ENCODE measurements at places on chromosomes 7 and 10.
A peak's percentile ranks its signal among the peaks of the same experiment; 100 is the strongest.

GRCh38 chr10:130202984-130203621 lies 66.9 kb downstream of the GLRX3 start:
- DNase-seq, result peak; percentile 10

GRCh38 chr7:70693321-70693685 lies 438.6 kb upstream of the GALNT17 start:
- DNase-seq, result no peak

DNA sequence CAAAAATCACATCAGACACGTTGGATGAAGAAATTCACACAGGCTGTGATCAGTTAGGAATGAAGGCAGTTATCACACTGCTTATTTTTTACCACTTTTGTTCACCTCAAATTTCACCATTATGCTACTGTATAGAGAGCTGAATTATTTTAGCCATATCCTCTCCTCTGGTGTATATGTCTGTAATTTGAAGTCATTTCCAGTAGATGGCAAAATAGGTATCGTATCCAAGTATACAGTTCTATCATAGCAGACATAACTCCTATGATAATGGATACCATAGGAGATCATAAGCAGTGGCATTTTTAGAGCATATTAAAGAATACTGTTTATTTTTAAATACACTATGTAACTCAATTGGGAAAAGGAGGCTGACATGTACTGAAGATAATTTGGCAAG lies 909.7 kb downstream of the DNAJB9 start:
- no peak for DNase-seq

GRCh38 chr7:36535866-36536664 lies 146.4 kb downstream of the ANLN start:
- DNase-seq, result no peak

DNA sequence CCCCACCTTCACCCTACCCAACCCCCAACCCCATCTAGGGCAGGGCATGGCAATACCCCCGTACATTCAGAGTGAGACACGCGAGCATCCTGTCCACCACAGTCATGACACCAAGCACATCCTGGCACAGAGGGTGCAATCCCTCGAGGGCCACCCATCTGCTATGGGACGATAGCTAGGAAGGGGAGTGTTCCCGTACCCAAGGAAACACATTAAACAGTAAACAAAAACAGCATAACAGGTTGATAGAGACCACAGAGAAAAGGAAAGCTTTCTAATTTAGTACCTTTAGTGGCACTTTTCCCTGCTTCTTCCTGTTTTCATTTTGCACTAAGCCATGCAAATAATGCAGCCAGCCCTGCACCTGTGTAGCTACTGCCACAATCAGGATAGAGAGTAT lies 2.3 kb upstream of the SMKR1 start:
- DNase-seq, result no peak

GRCh38 chr10:128914681-128915080 lies 552.4 kb upstream of the MGMT start:
- DNase-seq, result no peak

DNA sequence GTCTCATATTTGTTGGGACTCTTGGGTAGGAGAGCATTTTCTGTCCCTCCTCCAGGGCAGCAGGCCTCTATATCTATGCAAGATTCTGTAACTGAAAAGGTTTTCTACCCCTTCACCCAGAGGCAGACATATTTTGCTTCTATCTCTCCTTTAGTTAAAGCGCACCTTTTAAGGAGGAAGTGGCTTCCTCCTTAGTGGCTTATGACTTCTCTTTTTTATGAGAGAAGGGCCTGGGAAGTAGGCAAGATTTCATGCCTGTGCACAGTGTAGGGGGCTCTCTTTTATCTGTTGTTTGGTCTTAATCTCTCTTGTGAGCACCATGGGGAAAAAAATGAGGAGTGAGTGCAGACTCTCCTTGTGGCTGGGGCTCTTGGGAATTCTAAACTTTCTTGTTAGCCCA lies 122.1 kb downstream of the LRMDA start:
- no peak for DNase-seq

GRCh38 chr7:100446040-100446439 lies 9.7 kb upstream of the PPP1R35 start:
- DNase-seq, result no peak

- DNase-seq, result no peak
Measured at GRCh38 chr7:154836021-154836448, 166.9 kb downstream of the PAXIP1 start.

GRCh38 chr10:31664803-31665202 lies 263.8 kb downstream of the ARHGAP12 start:
- DNase-seq, result no peak

- DNase-seq, result no peak
Measured at GRCh38 chr7:40758590-40758989, 623.8 kb downstream of the SUGCT start.

- no peak for DNase-seq
Measured at GRCh38 chr7:55171157-55171556, 152.3 kb downstream of the EGFR start.

DNA sequence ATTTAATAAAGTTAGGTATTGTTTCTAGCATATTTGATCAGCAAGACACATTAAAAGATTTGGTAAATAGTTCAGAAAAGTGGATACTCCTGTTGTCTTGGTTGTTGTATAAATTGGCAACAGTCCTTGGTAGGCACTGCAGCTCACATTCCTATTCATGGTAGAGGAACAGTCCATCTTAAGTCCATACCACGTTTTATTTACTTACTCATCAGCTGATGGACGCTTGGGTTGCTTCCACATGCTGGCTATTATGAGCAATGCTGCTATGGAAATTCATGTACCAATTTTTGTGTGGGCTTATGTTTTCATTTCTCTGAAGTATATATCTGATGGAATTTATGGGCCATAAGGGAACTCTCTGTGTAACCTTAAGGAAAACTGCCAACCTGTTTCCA lies 43.3 kb downstream of the C10orf120 start:
- DNase-seq, result no peak

DNA sequence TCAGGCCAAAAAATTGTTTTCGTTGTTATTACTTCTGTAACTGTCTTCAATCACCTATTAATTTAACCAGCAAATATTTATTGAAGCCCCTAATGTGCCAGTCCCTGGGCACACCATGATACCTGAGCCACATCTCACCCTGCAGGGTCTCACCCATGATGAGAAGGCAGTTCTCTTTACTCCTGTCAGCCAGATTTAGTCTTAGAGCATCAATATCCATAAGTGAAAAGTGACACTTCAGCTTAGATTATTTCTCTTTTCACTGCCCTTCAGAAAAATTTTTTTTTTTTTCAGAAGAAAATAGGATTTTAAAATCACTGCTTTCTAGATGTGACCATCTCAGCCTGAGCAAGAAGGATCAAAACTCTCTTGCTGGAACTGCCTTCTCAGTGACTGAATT lies 258.6 kb upstream of the NFE2L3 start:
- no peak for DNase-seq

DNA sequence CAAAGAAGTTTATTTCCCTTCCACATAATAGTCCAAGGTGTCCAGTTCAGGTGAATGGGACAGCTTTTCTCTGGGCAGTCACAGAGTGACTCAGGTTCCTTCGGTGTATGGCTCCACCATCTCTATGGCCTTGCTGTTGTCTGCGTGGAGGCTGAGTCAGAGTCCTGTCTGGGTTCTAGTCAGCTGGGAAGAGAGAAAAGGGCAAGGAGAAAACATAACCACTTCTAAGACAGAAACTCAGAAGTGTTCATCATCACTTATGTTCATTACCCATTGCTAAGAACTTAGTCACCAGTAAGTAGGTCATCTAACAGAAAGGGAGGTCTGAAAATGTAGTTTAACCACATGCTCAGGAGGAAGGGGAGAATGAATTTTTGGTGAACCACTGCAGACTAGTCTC lies 32.4 kb upstream of the CCDC7 start:
- DNase-seq, result no peak

DNA sequence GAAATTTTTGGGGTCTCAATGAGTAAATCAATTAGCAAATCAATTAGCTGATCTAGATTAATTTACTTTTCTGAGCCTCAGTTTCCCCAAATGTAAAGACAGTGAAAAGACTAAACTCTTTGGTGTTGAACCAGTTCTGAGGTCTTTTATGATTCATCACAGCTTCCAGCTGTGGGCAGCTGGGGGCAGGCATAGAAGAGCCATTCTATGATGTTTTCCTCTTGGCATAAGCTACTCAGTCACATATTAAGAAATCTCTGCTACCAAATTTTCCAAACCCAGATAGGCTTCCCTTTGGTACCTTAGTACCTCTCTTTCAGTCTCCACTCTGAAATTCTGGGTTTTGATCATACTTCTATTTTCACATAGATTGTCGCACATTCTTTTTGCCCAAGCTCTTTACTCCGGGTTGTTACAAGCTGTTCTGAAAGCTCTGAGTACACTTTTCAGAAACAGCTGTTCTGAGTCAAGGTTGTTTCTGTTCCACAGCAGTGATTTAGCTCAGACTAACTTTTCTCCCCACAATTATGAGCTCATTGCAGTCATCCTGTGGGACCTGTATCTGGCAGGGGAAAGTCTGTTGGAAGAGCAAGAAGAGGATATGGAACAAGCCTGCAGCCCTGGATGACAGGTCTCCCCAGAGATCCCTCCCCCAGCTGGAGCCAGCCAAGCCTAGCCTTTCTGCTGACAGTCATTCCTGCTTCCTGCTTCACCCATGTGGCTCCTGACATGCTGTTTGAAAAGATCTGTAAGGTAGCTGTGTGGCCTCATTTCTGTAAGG lies 599.6 kb upstream of the GHITM start:
- DNase-seq, result no peak

- no peak for DNase-seq
Measured at GRCh38 chr7:72035266-72035665, 376.9 kb downstream of the CALN1 start.

- DNase-seq, result no peak
Measured at GRCh38 chr7:108570146-108570755, 577 bp downstream of the DNAJB9 start.

- DNase-seq, result no peak
Measured at GRCh38 chr10:114694752-114695151, 36.7 kb upstream of the ABLIM1 start.

DNA sequence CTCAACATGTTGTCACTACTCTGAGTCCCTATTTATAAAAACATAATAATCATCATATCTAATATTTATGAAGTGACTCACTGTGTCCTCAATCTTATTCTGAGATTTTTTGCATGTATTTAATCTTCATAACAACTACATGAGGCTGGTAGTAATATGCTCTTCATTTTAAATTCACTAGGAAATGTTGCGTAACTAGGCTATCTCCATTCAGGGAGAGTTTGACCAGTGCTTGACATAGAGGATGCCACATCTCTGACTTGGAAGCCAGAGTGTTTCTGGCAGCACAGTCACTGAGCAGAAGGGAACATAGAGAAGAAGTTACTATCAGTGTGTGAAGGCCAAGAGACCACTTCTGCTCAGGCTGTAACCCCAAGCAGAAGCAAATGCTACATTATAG lies 88.9 kb downstream of the FAM13C start:
- DNase-seq, result no peak

- DNase-seq, result no peak
Measured at GRCh38 chr7:104956753-104957450, 57.1 kb upstream of the KMT2E start.

- DNase-seq, result no peak
Measured at GRCh38 chr7:92909686-92910475, 73.5 kb upstream of the CDK6 start.

DNA sequence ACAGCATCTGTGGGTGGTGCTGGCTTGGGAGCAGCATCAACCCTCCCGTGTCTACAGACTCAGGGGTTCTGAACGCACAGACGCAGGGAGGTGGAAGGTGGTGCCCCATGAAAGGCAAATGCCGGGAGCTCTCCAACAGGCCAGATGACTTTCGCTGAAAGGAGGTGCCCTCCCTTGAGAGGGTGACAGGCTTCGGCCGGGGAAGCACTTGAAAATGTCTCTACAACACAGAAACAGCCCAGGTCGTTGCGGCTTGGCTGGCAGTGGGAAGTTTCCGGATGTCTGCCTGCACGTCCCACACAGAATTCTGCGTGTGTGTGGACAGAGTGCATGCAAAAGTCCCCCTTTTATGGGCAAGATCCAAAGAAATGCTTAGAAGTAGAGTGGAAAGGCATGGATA lies 239.6 kb downstream of the SKAP2 start:
- no peak for DNase-seq

GRCh38 chr7:97480772-97481390 lies 251.0 kb upstream of the TAC1 start:
- DNase-seq, result no peak

GRCh38 chr7:24952464-24952863 lies 27.5 kb downstream of the OSBPL3 start:
- DNase-seq, result no peak

DNA sequence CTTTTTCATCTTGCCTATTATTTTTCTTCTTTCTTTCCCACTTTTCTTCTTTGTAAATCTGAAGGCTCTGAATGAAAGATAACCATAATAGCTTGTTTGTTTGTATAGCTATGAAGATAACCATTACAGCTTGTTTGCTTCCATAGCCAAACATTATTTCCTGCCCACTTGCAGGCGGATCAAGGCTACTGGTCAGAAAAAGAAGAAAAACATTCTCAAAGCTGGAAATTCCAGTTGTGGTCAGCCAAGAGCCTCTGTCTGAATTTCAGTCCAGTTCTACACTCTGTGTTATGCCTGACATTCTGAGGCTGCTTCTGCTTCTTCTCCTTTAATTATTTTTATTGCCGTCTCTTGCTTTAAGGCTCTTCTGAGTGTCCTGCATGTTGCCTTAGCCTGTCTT lies 48.9 kb downstream of the TMEM178B start:
- no peak for DNase-seq

DNA sequence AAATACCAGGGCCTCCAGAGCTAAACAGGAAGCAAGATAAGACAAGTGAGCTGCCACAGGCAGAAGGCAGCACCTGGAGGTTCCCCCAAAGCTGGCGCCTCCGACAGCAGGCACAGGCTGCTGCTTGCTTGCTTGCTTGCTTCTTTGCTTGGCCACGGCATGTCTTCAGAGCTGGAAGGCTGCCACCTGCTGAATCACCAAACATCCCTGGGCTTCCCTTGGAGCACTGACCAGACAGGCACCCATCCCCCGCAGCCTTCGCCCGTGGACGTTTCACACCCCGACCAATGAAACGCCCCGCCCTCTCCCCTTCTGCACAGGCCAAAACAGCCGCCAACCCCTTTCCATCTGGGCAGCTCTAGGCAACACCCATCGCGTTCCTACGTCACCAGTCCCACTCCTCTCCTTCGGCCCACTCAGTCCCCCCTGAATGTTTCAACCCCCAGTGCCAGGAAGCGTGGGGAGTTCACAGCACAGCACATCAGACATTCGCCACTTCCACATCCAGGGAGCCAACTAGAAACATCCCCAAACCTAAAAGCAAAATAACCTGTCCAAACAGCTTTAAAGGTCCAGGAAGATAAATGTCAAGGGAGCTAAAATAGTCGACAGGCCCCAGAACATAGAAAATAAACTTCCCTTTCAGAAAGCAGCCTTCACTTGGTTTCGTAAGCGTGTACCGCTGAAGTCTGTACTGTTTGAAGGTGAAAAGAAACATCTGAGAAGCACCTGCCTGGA lies 1.6 kb downstream of the SGMS1 start:
- no peak for DNase-seq
